ENCODE measurements at places on chromosomes 4 and X.

DNA sequence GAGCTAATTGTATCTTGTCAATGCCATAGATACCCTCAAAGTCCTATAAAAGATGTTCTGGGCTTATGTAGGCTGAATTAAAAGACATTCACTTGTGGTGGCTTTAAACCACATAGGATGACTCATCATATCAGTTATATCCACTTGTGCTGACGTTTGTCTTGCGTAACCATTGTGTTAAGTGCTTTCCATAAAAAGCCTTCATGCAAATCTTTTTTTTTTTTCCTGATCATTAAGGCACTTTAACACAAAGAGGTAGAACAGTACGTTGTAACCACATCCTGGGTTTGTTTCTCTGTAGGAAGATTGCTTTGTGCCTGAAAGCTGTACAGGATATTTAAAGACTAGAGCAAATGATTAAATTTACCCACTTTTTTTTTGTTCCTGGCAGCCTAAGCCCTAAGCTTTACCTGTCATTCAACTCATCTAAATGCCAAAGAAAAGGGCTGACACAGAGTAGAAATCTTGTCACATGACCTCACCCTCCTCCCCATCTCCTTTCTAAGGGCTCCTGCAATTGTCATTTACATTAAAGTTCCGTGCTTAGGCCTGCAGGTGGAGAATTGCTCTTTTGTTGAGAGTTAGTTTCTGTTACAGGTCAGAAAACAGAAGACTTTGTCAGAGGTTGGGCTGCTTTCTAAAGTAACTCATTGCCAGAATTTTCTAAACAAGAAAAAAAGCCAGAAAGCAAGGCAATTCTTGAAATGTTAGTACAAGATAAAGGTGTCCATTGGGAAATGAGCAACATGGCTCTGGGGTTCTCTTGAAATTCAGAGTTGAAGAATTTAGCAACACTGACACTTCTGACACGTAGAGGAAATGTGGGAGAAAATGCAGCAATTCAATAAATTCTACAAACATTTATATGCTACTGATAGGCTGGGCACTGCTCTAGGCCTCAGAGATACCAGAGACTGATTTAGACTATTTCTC is 555.6 kb downstream of the PPARGC1A start:
- DNase-seq, result no peak

DNA sequence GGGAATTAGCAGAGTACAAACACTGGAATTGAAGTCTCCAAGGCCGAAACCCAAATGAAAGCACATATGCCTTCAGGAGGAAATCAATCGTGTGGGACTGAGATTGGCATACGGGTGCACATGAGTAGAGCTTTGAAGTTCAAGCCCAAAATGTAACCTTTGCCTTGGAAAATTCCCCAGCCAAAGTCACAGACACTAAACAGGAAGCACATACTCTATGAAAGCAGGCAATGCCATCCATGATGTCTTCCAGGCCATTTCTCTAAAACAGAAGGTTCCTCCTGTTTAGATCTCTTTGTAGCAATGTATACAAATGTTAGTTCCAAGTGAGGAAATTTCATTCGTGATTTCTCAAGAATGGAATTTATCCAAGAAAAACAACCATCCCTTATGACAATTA is 162.5 kb downstream of the COL4A6 start:
- DNase-seq, result no peak

DNA sequence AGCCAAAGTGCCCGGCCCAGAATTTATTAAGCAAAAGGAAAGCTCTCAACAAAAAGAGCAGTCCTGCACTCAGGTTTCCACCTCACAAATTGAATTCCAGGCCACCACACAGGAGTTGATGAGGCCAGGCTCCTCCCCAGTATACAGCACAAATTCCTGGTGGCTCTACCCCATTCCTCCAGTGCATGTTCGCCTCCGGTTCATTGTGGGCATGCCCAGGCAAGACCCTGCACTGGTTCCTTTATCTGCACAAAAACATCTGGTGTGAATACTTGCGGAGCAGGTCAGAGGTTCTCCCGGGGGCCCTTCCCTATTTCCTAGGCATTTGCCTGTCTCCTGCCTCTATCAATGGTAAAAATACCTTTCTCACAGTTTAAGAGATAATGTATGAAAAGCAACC is 195.2 kb upstream of the ANXA10 start:
- no peak for DNase-seq

GRCh38 chr4:142480244-142480643 is 365.9 kb downstream of the INPP4B start:
- no peak for DNase-seq

- DNase-seq, result no peak
Measured at GRCh38 chr4:99833756-99834155, 17.1 kb downstream of the DAPP1 start.

DNA sequence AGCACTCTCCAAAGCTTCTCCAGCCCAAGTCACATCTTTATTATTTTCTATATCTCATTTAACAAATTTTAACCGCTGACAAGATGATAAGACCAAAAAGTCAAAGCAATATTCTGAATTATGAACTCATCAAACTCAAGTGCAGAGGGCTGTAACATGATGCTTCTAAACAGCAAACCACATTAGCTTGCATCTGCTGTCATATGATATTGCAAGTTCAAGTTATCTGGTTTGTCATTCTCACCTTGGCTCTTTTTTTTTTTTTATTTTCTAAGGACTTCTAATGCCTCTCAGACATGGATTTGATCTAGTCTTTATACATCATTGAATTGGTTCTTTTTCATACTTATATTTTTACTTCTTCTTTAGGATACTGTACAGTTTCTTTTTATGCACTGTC is 93.4 kb downstream of the SLC10A7 start:
- no peak for DNase-seq

DNA sequence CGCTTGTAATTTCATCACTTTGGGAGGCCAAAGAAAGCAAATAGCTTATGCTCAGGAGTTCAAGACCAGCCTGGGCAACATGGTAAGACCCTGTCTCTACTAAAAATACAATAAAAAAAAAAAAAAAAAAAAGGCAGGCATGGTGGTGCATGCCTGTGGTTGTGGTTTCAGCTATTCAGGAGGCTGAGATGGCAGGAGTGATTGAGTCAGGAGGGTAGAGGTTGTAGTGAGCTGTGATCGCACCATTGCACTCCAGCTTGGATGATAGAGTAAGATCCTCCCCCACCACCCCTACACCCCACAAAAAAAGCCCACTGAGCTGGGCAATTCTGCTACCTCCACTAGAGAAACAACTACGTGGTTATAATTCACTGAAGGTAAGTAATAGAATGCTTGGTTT is 118.8 kb upstream of the PCDH18 start:
- DNase-seq, result no peak

DNA sequence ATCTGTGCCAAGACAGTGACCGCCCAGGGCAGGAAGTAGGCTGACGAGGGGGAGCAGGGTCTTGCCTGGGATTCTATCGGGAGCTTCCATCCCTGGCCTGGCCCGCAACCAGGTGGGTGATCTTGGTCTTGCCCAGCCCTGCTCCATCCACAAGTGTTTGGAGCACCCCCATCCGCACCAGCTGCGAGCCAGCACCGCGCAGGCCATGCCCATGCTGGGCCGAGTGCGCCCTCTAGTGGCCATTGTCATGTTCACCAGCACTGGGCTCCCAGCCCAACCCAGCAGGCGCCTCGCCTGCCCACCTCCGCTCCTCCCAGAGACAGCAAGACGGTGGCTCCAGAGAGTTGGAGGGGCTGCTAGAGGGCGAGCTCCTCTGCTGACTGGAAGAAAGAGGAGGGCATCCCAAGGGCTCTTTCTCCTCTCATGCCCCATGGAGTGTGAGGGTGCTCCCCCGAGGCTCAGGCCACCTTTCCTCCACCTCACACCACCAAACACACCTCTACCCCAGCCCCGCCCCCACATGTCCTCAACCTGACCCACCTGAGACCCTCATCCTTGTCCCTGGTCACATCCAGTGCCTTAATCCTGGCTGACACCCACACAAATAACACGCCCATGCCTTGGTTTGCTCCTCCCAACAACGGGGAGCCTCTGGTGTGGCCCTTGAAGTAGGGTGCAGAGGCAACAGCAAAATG is 9.8 kb upstream of the ATP2B3 start:
- DNase-seq, result peak; percentile 91

DNA sequence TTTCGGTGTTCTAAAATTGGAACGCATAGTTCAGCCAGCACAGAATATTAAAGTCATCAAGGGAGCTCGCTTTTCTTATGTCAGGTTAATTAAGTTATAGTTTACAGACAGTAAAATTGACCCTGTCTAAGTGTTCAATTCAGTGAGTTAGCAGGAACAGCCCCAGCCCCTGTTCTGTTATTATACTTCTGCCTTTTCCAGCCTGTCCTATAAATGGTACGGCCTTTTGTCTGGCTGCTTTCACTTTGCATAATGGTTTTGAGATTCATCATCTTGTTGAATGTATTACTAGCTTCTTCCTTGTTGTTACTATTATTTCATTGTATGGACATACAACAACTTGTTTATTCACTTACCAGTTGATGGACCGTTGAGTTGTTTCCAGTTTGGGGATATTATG is 9.5 kb downstream of the CXCL13 start:
- no peak for DNase-seq

DNA sequence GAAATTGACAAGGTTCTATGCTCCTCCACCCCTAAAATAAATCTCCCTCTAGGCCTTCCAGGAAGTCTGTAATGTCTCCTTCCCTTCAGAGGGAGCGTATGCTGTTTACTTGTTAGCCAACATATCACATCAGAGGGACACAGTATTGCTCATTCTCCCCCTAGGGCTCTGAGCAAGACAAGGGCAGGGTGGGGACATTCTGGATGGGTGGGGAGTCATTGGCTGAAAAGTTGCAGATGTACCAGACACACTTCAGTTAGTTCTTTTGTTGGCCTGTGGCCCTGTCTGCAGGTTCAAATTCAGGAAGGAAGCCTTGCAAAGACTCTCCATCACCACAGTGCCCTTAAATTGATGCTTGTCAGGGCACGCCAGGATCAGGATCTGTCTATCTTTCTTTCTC is 106.3 kb upstream of the TEX13D start:
- DNase-seq, result no peak

DNA sequence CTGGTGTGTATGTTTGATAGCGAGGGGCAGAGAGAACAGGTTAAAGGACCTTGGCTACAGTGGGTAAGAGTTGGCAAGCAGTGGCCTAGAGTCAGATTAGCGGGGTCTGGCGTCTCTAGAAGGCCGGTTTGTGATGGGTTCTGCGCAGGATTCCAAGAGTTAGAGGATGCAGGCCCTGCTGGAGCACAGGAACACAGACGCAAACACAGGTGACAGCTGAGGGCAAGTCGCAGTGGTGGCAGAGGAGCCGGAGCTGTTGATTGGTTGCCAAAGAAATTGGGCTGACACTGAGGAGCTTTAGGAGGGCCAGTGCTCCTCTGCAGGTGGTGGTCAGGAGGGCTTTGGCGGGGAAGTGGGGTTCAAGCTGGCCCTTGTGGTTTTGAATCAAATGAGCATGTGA is 3.8 kb downstream of the TADA2B start:
- no peak for DNase-seq

DNA sequence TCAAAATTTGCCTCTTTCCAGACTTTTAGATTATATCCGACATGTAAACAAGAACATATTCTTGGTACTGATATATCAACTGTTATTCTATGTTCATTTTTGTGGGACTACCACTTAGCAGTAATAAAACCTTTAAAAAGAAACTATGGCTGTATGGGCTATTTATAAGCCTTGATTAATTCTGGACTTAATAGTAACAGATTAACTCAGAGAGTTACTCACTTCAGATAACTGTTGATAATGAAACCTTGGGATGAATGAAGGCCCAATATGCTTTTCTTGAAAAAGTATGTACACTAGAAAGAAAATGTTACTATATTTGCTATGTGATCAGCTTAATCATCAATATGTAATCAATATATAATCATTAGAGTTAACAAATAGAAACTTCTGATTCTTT is 595.9 kb upstream of the BOD1L1 start:
- DNase-seq, result no peak

DNA sequence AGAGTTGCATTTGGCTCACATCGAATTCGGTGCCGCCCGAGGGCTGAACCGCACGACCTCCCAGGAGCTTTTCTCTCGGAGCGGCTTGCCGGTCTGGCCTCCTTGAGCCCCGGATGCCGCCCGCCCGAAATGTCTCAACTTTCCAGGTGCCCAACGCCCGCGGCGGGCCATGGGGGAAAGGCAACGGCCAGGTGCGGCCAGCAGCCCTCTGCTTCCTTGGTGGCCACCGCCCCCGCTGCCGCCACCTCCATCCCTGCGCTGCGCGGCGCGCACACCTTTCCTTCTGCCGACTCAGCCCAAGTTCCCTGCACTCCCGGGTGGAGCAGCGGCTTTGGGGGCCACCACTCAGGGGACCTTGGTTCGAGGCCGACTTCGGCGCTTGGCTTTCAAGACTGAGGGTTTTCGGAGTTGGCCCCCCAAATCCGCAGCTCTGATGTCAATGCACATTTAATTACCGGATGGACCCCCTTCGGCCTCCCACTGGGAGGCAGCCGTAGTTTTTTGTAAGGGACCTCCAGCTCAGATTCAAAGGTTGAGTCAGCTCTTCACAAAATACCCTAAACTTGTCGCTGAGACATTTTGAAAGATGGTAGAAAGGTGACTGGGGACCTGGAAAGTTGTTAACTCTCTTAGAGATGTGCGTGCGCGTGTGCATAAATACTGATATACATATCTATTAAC is 1.1 kb downstream of the AFF2 start:
- DNase-seq, result peak; percentile 44

DNA sequence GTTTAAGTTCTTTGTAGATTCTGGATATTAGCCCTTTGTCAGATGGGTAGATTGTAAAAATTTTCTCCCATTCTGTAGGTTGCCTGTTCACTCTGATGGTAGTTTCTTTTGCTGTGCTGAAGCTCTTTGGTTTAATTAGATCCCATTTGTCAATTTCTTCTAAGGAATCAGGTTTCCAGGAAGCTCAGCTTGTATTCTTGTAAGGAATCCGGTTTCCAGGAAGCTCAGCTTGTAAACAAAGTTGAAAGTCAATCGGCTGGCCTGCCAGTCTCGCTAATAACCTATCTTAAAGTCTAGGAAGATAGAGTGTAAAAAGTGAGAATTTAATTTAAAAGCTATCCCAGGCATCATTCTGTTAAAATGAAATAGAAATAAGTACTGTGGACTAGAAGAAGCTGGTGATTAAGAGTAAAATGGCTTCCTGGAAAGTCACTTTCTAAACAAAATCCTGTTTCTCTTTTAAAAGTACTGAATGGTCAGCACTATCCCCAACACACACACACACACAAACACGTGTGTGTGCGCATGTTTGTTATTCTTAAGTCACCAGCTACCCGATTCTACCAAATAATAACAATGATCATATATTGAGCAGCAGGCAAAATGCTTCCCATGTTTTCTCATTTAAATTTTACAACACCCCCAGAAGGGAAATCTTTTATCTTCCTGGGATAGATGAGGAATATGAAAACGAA is 171.7 kb downstream of the PAPSS1 start:
- DNase-seq, result no peak

DNA sequence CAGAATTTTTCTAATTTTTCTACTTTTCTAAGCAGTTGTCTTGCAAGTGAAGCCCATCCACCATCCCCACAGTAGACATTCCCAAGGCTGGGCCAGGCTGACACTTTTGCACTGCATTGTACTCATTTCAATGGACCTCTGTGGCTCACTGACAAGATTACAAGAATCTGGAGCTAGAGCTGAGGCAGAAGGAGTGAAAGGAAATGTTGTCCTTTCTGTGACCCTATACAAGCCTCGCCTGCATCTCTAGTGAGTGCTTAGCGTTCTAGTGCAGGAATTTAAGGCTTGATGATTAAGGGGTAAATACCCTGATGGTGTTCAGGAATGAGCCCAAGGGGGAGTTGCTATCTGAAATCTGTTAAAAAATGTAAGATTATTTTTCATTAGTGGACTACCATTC is 6.3 kb downstream of the MAGED1 start:
- DNase-seq, result no peak

All from activated T-cell treated with anti-CD3 and anti-CD28 coated beads, Interleukin-2, amount 50 U/mL, for 48 hours (primary cell).